AG09319 (cell line): ENCODE measurements at places on chromosomes 3 and 15.
A peak's percentile ranks its signal among the peaks of the same experiment; 100 is the strongest.

DNA sequence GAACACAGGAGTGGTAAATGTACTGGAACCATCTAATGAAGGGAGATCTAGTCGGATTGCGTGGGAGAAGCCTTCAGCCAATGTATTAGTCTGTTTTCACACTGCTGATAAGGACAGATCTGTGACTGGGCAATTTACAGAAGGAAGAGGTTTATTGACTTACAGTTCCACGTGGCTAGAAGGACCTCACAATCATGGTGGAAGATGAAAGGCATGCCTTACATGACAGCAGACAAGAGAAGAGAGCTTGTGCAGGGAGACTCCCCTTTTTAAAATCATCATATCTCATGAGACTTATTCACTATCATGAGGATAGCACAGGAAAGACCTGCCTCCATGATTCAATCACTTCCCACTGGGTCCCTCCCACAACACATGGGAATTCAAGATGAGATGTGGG, 17.0 kb downstream of the HRG start:
- no peak for DNase-seq

DNA sequence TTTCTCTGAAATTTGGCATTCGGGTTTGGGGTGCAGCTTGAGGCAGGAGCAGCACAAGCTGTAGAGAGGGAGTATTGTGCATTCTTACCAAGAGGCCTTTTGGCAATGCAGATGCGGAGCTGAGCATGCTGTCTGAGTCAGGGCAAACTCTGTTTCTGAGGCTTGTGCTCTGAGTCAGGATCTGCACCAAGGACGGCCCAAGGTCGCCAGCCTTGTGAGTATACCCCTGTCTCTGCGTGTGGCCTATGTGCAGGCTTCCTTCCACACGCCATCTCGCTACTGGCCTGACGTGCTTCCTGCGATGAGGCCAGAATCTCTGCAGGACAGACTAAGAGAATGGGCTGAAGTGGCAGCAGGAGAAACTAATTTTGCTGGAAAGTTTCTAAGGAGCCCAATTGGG, 83.8 kb upstream of the ROPN1 start:
- no peak for DNase-seq

- no peak for DNase-seq
Observed at GRCh38 chr3:12670365-12671119, 6.6 kb upstream of the RAF1 start.

- peak; percentile 67 for DNase-seq
Observed at GRCh38 chr15:58307313-58307961, 124.4 kb upstream of the LIPC start.

GRCh38 chr3:185924375-185924774, 13.4 kb downstream of the TRA2B start:
- DNase-seq = no peak

DNA sequence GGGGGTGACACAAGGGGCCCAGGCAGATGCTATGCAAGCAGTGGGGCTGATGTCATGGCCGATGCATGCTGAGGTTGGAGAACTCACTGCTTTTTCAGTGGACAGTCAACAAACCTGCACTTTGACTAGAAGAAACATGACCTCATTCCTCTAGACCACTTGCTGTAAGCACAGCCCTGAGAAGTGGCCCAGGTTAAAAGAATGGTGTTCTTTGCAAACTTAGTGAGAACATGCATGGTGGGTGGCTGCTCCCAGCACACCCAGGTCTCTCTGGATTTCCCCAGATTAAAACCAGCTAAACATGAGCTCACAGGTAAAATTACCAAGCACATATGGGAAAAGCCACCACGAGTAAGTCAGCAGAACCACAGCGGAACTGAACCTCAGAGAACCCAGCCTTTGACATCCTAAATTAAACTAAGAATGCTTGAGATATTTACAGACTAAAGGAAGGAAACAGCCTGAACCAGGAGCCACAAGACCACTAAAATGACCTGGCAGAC, 15.5 kb downstream of the DLEC1 start:
- DNase-seq = no peak

- DNase-seq = no peak
Observed at GRCh38 chr15:75565062-75565970, 13.8 kb downstream of the PTPN9 start.

DNA sequence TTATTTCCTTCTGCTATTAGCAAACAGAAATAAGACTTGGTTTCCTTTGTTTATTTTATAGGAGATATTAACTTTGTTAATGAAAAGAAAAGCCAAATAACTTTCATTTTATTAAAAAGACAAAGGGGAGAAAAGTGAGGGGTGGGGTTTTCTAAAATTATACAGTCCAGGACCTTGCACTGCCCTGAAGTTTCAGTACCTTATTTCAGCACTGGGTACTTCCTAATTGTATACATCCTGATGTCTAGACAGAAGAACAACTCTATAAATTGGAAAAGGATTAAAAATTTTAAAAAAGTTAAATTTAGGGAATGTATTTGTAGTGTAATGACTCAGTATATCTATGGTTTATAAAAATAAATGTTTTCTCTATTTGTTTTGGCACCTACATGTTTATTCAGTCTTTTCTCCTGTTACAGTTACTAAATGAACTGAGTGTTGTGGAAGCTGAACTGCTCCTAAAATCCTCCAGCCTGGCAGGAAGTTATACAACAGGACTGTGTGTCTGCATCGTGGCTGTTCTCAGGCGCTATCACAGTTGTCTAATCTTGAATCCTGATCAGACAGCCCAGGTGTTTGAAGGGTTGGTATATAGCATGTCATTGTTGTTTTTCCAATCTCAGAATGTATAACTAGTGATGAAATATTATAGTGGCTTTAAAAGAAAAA, 27.6 kb upstream of the P2RY13 start:
- no peak for DNase-seq

- no peak for DNase-seq
Observed at GRCh38 chr3:51845129-51845528, 16.3 kb upstream of the IQCF2 start.

DNA sequence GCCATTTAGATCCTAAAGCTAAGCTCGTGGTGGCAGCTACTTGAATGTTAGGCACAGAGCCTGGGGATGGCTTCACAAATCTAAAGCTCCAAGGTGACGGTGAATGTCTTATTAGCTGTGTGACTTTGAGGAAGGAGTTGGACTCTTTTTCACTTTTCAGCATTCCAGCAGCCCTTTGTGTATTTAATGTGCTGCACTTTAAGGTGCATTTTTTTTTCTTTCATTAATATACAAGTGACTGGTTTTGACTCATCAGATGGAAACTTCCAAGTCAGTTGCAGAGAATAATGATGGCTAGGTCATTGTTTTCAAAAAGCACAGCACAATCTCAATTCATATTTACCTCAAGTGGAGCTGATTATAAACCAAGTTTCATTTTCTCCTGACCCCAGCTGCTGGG, 55.8 kb downstream of the TMED3 start:
- no peak for DNase-seq

- DNase-seq = no peak
Observed at GRCh38 chr15:27527490-27528067, 556.6 kb downstream of the GABRG3 start.

- peak; percentile 56 for DNase-seq
Observed at GRCh38 chr3:177554895-177555759, 357.8 kb upstream of the TBL1XR1 start.

- no peak for DNase-seq
Observed at GRCh38 chr3:194971965-194972364, 286.3 kb downstream of the FAM43A start.

GRCh38 chr15:25446076-25446475, 7.3 kb upstream of the UBE3A start:
- DNase-seq = no peak

DNA sequence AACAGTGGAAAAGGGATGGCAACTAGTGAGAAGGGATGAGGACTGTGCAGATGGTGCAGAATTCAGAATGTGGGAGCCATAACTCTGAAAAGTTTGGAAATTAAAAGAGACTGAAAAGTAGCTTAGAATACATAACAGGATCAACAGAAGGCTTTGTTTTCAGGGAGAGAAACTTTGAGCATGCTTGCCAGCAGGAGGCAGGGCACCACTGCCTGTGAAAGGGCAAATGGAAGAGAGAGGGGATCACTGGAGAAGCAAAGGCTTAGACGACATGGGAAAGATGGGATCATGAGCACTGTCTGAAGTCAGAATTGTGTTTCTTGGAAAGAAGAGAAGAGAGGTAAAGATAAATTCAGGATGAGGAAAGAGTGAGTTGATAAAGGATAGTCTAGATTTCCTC, 99.6 kb downstream of the ABI3BP start:
- no peak for DNase-seq

- no peak for DNase-seq
Observed at GRCh38 chr3:20935791-20936190, 749.8 kb upstream of the SGO1 start.

GRCh38 chr3:188868803-188869202, 303.0 kb upstream of the TPRG1 start:
- DNase-seq = no peak

DNA sequence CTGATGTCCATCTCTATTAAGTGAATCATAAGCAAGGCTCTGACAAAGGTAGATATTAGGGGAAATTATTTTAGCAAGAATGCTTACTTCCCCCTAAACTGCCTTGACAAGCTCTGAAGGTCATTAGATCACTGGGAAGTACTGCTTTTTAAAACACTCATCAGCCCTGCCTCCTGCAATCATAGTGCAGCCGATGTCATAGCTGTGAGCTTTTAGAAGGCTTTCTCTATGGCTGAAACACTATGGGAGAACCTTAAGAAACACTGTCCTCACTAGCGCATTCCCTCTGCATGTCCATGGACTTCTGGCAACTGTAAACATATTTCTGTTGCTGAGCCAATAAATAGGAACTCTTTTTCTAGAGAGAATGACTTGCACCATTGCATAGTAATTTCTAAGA, 38.7 kb upstream of the PTPRG start:
- no peak for DNase-seq

DNA sequence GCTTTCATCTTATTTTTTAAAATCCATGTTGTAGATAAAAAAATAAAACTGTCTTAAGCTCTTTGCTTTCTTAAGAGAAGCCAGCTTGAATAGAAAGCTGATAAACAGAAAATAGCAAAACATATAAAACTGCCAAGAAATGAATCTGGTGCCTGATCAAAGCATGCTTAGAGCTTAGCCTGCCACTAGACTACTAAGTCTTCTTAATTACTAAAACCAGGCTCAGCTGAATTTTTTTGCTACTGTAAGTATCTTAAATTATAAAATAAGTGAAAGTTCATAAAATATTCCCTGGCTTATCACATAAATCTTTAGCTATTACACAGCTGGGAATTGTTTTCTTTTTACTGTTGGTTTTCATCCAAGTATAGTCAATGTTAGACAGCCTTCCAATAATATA, 803.9 kb downstream of the DIPK2A start:
- no peak for DNase-seq

DNA sequence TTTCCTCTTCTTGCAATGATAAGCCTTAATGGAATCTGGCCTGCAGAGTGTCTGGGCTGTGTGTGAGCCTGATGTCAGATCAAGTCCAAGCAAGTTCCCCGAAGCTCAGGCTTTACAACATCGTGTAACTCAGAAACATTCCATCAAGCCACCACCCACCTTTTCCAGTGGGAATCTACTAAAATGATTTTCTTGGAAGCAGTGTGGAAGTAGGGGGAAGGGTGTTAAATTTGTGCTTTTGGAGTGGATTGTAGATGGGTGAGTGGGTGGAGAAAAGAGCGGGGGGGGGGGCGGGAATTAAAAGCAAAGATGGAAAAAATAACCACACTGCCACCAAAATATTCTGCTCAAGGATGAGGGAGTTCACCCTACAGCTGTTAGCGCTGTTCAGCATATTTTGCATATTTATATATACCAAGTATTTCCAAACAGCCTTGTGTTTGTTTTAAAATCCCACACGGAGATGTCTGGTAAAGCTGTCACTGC, 53.6 kb downstream of the VGLL3 start:
- peak; percentile 77 for DNase-seq

DNA sequence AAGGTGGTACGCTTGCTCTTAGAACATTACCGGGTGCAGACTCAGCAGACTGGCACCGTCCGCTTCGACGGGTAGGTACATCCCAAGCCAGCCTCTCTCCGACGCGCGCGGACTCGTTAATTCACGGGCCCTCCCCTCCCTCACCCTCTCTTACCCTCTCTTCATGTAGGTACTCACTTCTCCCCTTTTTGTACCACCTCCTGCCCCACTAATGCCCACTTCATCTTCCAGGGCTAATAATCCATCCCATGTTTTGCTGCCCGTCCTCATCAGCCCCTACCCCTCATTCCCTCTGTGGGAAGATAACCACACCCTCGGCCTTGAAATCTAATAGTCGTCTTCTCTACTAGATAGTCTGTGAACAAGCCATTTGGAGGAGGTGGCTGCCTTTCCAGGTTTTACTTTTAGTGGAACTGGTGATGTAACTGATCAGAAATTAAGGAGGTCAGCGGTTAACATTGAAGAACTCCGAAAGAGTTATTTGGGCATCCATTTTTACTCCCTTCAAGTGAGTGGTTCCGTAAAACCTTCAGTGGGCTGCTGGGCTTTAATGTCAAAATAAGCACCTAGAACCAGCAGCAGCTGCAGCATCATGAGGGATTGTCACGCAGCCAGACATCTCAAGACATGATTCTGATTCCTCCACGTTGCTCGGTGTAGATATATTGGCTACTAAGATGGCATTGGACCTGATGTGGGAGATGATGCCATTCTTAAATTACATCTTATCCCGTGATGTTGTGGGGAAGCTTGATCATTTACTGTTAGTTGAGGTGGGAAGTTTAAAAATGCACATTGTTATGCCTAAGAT, 1.3 kb downstream of the FEM1B start:
- DNase-seq = no peak

DNA sequence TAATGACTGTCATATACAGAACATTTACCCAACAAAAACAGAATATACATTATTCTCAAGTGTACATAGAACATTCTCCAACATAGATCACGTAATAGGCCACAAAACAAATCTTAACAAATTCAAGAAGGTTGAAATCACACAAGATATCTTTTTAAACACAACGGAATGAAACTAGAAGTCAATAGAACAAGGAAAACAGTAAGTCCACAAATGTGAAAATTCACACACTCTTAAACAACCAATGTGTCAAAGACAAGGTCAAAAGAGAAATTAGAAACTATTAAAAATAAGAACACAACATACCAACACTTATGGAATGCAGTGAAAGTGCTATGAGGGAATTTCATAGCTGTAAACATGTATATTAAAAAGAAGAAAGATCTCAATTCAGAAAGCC, 81.2 kb upstream of the SLCO2A1 start:
- DNase-seq = no peak

- DNase-seq = no peak
Observed at GRCh38 chr3:53084310-53085001, 38.6 kb upstream of the SFMBT1 start.

DNA sequence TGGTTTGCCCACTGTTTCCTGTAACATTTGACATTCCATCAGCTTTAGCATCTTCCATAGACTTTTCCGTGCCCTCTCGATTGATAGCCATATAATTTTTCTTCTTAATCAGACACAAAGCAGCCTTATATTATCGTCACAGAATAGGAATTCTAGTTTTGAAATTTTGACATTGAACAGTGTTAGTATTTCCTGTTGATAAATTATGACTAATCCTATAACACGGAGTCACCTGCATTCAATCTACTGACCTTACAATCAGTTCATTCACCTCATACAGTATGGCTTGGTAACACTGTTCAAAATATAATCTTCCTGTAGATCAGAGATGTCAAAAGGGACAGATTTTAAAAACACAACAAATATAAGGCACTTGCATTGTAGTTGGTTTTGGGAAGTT, 423.7 kb downstream of the C3orf38 start:
- DNase-seq = no peak

GRCh38 chr15:69462030-69462492, 9.4 kb downstream of the RPLP1 start:
- no peak for DNase-seq

- no peak for DNase-seq
Observed at GRCh38 chr3:48555231-48555948, 1.2 kb downstream of the PFKFB4 start.
